Muscle of leg (tissue), 16 donors: ENCODE measurements at places on chromosomes 7 and 10. TPM values are rescaled to one million over a fixed set of nuclear protein-coding genes. Genes with fewer than 3 reads are reported as not detected.

The PIK3AP1 gene
- 2.3 TPM for total RNA-seq

GRCh38 chr7:52547308-52547910 is 488.0 kb upstream of the POM121L12 start:
- H3K36me3 ChIP-seq = no peaks in the 10 kb centered on the region
- DNase-seq = no peak
- no peaks in the 10 kb centered on the region for H3K4me1 ChIP-seq
- H3K4me3 ChIP-seq = no peak overlapping the region
- H3K27ac ChIP-seq = no peak overlapping the region

The LAMTOR4 gene
- total RNA-seq = 97.1 TPM

The RASSF4 gene
- total RNA-seq = 53.0 TPM

DNA sequence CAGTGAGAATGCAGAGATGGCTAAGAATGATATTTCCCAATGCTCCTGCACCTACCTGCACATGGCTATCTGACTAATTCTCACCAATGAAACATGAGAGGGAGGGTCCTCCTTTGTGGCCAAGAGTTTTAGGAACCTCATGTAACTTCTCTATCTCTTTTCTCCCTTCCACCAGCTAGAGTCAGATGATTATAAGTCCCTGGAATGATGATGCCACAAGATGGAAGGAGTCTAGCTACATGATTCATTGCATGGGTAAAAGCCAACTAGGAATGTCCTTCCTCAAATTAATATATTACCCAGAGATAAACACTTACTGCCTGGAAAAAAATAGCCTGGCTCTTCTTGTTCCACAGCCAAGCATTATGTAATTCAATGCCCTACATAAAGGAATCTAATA is 55.1 kb upstream of the AASS start:
- no peaks in the 10 kb centered on the region for H3K4me1 ChIP-seq
- H3K27ac ChIP-seq = no peak overlapping the region
- H3K27me3 ChIP-seq = no peaks in the 10 kb centered on the region
- no peaks in the 10 kb centered on the region for H3K36me3 ChIP-seq
- DNase-seq = no peak
- no peak overlapping the region for H3K4me3 ChIP-seq

DNA sequence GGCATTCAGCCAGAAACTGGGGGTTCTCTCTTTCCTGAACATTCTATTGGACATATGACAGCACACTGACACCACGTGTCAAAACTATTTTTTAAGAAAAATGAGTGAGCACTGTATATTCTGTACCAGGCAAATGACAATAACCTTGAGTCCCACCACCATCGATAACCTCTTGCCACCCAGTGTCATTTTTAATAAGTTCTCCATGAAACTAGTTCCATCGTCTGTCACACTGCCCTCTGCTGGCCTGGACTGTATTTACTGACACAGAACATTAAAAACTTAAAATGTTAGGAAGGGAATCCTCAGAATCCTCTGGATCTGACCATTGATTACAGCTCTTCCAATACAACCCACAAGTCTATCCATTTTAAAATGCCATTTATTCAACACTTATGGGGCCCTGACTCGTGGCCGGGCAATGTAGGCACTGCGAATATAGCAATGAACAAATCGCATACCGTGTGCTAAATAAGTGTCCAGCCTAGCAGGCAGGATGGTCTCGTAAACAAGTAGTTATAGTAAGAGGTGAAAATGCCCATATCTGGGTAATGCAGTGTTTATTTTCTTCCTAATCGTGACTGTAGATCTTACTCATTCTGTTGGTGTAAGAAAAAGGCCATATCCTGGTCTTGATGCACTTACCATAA is 35.9 kb upstream of the CACNB2 start:
- DNase-seq = peak; percentile 40
- H3K36me3 ChIP-seq = no peaks in the 10 kb centered on the region
- H3K27me3 ChIP-seq = no peaks in the 10 kb centered on the region
- no peak overlapping the region for H3K27ac ChIP-seq
- no peaks in the 10 kb centered on the region for H3K4me1 ChIP-seq
- H3K4me3 ChIP-seq = no peak overlapping the region

The MDFIC gene
- 44.3 TPM for total RNA-seq

DNA sequence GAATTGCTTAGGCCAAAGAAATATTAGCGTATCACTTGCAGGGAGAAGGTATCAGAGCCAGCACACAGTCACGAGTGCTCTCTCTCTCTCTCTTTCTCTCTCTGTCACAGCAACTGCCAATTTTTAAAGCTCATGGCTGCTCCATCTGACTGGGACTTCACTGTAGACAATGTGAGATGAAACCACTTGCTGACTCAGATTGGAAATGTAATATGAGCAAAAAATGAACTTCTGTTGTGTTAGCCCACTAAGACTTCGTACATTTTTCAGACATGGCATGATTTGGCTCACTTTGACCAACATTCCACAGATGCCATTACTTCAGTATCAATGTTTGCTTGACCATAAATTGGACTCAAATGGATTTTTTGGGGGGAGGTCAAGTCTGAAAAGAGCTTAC is 68.1 kb downstream of the DGKB start:
- peaks cover 6% of the 10 kb centered on the region for H3K4me1 ChIP-seq
- DNase-seq = peak; percentile 44
- no peaks in the 10 kb centered on the region for H3K27me3 ChIP-seq
- no peak overlapping the region for H3K4me3 ChIP-seq
- no peaks in the 10 kb centered on the region for H3K36me3 ChIP-seq

The MBL2 gene
- total RNA-seq = not detected

The KLLN gene
- total RNA-seq = 0.22 TPM

DNA sequence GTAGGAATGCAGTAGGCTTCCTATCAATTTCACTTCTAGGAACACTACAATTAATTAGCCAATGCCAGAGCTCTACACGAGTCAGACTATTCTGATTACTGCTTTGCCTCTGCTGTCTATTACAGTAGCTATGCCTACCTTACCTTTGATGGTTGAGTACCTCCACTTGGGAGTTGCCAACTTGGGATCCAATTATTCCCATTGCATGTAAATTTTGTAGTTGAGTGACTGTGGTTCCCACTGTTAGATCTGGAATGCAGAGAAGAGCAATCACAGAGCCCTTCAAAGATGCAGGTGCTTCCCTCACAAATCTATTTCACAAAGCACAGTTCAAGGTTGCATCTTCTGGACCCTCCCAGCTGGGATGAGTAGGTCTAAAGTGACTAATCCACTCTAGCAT is 62.9 kb upstream of the AASS start:
- no peaks in the 10 kb centered on the region for H3K4me1 ChIP-seq
- H3K27me3 ChIP-seq = no peaks in the 10 kb centered on the region
- H3K36me3 ChIP-seq = no peaks in the 10 kb centered on the region
- H3K4me3 ChIP-seq = no peak overlapping the region

The SYT15B gene
- 0.27 TPM for total RNA-seq

GRCh38 chr7:117126676-117127075 is 173.4 kb downstream of the ST7 start:
- H3K4me3 ChIP-seq = no peak overlapping the region
- no peaks in the 10 kb centered on the region for H3K27me3 ChIP-seq
- no peaks in the 10 kb centered on the region for H3K4me1 ChIP-seq

DNA sequence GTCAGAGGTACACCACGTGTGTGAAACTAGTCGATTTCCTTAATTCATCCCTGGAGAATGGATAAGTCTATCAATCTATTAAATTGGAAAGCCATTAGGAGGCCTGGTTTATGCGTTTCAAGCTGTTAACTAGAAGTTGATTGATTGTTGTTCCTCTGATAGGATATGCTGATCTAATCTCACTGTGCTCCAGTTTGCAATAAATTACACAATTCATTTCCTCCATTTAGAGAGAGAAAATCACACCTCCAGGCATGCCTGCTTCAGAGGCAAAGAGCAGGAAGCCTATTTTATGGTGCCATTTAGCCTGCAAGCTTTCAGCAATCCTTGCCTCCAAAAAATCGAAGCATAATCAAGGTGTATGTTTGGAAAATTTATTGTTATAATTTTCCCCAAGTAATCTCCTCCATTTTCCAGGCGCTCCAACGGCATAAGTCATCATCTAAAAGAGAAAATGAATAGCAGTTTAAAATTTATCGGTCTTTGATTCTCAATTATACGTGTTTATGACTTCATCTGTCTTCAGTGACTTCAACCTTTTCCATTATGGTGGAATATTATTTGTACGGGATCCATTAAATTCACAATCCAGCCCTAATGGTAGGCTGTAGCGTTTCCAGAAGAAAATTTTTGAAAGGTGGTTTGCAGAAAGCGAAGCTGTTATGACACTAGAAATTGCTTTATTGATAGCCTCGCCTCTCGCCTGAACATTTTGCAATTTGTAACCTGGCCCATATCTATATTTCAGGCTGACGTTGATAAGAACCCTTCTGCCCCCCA is 42.9 kb upstream of the HMX3 start:
- peaks cover 4% of the 10 kb centered on the region for H3K27me3 ChIP-seq
- no peak overlapping the region for H3K27ac ChIP-seq
- no peaks in the 10 kb centered on the region for H3K4me1 ChIP-seq
- H3K4me3 ChIP-seq = no peak overlapping the region

DNA sequence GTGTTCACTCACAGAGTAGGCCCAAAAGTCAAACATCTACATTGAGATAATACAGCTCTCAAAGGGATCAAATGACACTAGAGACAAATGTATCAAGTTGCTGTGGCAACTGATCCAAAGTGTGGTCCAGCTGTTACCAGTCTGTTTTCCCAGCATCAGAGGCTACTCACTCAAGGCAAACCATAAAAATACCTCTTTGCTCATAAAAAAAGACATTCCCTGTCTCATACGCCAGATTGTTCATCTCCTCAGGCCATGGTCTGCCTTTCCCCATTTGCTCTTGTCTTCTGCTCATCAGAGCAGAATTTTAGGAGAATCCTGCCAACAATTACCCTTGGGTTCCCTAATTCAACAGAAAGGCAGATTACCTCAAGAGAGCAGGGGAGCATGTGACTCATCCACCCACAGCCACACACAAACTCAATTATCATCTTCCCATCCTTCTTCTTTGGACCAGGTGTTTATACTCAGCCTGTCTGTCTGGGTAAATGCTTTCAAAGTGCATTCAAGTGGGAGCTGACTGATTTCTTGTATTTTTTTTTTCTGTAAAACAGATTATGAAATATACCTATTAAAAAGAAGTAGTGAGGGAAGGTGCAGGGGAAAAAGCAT is 226.5 kb upstream of the HPS1 start:
- no peak overlapping the region for H3K4me3 ChIP-seq
- H3K27ac ChIP-seq = no peak overlapping the region
- no peaks in the 10 kb centered on the region for H3K27me3 ChIP-seq
- no peaks in the 10 kb centered on the region for H3K36me3 ChIP-seq
- no peak for DNase-seq
- H3K4me1 ChIP-seq = no peaks in the 10 kb centered on the region

- H3K27me3 ChIP-seq = no peaks in the 10 kb centered on the region
- H3K4me1 ChIP-seq = no peaks in the 10 kb centered on the region
- no peak overlapping the region for H3K4me3 ChIP-seq
- DNase-seq = peak; percentile 71
- H3K36me3 ChIP-seq = no peaks in the 10 kb centered on the region
Measured at GRCh38 chr10:75916906-75917305, 485.5 kb downstream of the LRMDA start.

The PCLO gene
- 0.27 TPM for total RNA-seq

- H3K4me3 ChIP-seq = no peak overlapping the region
- no peaks in the 10 kb centered on the region for H3K27me3 ChIP-seq
- peak; percentile 43 for DNase-seq
- H3K27ac ChIP-seq = no peak overlapping the region
- peaks cover 13% of the 10 kb centered on the region for H3K4me1 ChIP-seq
Measured at GRCh38 chr10:97131181-97131628, 54.6 kb downstream of the SLIT1 start.

The ZPBP gene
- not detected for total RNA-seq

DNA sequence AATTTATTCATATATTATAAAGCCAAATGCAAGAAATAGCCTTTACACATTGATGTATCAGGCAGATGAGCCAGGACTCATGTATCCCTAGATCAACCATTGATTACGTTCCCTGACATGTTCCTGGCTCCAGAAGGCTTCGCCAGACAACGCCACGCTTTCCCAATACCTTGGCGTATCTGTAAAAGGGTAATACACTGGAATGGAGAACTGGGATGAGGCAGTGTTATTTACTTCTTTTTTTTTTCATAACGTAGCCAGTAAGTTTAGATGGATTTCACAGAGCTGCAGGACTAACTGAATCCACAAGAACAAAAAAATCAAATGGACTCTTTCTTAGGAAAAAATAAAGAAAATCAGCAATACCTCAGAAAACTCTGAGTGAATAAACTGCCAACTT is 588.1 kb upstream of the SEMA3D start:
- H3K36me3 ChIP-seq = no peaks in the 10 kb centered on the region
- H3K27ac ChIP-seq = peak overlapping the region; percentile 1
- no peaks in the 10 kb centered on the region for H3K27me3 ChIP-seq
- DNase-seq = peak; percentile 80
- no peaks in the 10 kb centered on the region for H3K4me1 ChIP-seq

The TRIM56 gene
- 7.2 TPM for total RNA-seq
